Foreskin fibroblast (primary cell): ENCODE measurements at places on chromosomes 3 and 15.

DNA sequence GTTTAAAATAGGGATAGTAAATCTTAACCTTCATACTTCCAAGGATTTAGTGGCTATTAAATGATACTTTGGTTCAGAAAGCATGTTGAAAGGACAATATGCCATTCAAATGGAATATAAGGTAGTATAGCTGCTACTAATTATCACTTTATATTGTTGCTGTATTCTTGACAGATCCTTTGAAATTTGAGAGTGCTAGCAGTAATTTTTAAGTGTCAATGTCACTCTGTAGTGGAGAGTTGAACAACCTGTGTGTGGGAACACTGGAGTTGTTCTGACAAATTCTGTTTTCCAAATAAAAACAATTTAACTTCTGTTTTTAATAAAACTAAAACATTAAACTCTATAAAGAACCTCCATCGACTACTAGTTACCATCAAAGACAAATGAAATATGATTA lies 565.7 kb downstream of the FGF12 start:
- no peak for DNase-seq

DNA sequence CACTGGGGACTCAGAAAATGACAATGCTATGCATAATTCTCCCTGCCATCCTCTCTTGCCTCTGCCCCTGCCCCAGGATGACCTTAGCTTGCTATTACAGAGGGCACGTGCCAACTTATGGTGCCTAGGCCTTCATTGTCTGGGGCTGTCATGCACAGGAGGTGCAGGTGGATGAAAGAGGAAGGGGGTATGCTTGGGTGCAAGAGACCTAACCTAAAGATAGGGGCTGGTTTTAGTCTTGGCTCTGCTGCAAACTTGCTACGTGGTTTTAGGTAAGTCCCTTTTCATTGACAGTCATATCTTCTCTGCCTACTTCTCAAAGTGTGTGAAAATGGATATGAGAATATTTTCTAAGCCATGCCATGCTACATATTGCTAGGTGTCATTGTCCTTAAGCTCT lies 161.3 kb downstream of the EPHB1 start:
- no peak for DNase-seq

DNA sequence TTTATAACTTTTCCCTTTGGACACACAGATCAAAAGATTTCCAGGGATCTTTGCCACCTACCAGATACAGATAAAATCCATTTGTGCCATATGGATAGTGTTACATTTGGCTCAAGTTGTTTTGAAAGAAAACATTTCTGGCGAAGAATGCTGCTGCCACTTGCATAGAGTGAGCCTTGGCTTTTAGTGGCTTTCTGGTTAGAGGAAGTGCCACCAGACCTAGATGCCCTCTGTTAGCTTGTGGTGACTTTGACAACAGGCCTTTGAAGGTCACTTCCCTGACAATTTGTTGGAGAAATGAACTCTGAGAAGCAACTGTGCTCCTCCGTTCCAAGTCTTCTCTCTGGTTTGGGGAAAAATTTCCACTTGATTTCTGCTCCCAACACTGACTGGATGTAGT lies 158.0 kb downstream of the CHST2 start:
- no peak for DNase-seq

GRCh38 chr15:68205954-68206539 lies 915 bp upstream of the CALML4 start:
- no peak for DNase-seq

DNA sequence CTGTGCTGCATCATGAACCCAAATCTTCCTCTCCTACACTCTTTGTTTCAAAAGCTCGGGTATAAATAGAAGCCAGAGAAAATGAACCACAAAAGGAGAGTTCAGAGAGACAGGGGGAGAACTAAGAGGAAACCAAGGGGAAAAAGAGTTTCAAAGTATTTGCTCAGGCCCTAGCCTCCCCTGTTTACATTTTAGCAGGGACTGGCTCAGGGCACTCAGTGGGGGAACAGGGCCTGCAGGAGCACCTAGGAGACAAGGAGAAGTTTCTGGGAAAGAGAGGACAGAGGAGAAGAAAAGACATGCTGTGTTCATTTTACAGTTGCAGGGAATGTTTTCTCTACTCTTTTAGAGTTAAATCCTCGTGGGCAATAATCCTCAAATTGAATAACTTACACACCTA lies 8.5 kb upstream of the IL17RD start:
- DNase-seq, result no peak

DNA sequence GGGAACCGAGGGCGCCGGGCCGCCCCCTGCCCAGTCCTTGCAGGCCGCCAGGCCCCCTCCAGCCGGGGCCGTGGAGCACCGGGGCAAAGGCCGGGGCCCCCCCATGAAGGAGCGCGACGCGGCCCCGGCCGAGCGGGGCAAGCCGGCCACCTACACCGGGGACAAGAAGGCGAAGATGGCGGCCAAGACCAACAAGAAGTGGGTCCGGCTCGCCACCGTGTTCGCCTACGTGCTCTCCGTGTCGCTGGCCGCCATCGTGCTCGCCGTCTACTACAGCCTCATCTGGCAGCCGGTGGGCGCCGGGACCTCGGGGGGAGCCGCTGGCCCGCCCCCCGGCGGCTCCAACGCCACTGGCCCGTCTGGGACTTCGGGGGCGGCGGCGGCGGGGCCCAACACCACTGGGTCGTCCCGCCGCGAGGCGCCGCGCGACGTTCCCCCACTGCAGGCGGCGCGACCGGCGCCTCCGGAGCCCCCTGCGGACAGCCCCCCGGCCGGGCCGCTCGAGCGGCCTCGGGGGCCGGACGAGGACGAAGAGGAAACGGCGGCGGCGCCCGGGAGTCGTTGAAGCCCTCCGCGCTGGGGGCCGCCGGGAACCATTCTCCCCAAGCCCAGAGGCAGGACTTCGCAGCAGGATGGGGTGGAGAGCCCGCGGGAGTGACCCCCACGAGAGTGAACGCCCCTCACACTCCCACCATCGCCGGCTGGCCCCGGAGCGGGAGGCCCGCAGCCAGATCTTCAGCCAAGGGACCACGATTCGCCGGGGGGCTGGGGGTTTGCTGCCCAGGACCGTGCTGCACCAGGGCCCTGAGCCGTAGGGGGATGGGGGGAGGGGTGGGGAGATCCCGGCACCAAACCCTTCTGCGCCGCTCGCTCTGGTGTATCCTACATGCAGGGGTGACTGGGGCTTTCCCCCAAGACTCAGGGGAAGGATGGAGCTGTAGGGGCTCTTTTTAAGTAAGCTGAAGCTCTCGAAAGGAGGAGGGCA lies 753 bp downstream of the INAFM2 start:
- no peak for DNase-seq

DNA sequence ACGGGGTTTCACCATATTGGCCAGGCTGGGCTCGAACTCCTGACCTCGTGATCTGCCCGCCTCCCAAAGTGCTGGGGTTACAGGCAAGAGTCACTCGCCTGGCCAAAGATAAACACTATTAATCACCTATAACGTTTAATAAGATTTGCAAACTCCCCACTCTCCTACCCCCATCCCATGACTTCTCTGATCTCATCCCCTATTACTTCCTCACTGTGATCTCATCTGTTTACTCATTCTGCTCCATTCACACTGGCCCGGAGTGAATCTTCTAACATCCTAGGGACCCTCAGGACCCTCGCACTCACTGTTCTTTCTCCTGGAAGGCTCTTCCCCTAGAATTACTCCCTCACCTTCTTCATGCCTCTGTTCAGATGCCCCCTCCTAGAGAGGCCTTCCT lies 78.9 kb downstream of the DGKG start:
- DNase-seq, result no peak

GRCh38 chr15:49900903-49901235 lies 218.2 kb downstream of the ATP8B4 start:
- DNase-seq, result no peak

- no peak for DNase-seq
Observed at GRCh38 chr15:75229191-75230015, 27.7 kb downstream of the C15orf39 start.

DNA sequence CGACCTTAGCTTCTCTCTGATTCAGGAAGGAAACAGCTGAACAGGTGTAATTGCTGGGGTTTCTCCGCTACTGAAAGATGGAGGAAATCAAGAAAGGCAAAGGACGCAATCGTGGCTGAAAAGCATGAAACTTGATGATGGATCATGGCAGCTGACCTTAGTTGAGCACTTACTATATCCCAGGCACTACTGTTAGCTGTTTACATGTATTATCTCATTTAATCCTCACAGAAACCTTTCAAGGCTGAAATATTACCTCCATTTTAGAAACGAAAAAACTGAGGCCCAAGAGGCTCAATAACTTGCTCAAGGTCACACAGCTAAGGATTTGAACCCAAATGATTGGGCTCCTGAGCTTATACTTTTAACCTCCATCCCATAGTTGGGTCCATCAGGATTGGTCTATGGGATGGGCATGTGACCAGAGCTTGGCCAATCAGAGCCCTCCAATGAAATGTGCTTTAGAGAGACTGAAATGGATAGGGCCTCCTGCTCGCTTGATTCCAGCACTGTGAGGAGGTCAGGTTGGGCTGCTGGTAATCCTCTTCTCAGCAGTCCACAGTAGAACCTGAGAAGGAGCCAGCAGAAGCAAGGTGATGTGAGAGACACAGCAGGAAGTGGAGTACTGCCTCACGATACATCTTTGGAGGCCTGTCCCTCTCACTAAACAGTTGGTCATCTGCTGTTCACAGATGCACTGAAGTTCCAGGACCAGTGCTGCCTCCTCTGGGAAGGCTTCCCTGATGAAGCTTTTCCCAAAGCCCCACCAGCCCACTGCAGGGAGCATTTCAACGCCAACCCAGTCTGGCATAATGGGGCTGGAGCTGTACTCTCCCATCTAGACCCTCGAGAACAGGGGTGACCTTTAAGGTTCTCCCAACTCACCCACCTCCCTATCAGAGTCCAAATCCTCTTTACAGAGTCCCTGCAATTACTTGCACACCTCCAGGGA lies 10.4 kb downstream of the CLN6 start:
- no peak for DNase-seq

DNA sequence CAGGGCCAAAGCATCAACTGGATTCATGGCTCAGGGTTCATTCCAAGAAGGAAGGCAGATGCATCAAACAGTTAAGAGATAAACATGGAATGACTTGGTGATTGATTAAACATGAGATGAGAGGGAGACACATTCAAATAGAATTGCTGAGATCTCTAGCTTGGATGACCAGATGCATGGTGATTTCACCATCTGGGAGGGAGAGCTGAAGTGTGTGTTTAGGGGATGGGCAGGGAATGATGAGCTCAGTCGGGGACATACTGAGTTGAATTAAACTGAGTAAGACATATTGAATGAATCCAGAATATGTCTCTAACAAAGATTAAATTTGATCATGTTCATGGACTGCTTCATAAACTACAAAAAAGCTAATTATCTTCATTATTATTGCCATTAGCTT lies 35.5 kb downstream of the CADPS start:
- DNase-seq, result no peak

GRCh38 chr3:112676659-112677234 lies 35.8 kb upstream of the CCDC80 start:
- DNase-seq, result peak; percentile 98

- no peak for DNase-seq
Observed at GRCh38 chr3:151210676-151211381, 7.8 kb upstream of the GPR171 start.

DNA sequence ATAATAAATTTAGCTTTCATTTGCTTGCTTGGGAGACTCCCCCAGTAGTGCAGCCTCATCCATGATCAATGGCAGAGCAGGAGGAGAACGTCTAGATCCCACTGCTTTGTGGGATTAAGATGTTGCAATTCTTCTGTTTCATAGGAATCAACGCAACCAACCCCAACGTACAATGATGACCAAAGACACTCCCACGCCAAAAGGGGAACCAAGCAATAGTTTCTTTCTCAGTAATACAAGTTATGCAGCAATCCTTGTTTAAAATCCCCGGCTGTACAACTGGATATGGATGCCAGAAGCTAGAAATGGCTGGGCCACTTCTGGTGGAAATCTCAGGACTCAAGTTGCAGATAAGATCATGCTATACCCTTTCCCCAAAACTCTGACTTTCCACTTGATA lies 411.2 kb downstream of the VPS13C start:
- no peak for DNase-seq

GRCh38 chr3:158261371-158261991 lies 151.6 kb downstream of the RSRC1 start:
- DNase-seq, result no peak

GRCh38 chr3:52886049-52886730 lies 11.2 kb downstream of the STIMATE start:
- no peak for DNase-seq

DNA sequence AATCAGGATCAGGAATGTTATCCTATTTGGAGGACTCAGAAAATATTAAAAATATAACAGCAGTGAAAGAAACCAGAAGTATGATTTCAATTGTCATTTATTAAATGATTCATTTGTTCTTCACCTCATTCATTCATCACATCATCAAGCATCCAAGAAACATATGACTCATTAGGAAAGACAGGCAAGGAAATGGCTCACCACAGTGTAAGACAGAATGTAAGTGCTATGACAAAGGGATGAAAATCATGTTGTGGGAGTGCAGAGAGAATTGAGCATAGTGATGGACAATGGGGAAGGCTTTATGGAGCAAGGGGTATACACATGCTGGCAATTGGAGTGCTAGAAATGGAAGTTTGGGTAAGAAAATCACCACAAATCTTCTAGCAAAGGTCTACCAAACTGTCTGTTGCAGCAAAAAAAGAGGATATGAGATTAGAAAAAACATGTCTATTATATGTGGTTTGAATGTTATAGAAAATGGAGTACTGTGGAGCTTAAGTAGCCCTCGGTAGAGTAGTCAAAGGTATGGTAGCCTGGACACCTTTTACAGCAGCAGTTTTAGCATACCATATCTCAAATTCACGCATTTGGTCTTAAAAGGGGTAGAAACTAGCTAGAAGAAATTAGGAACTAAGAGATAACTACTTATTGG lies 111.1 kb upstream of the GPR149 start:
- peak; percentile 42 for DNase-seq

DNA sequence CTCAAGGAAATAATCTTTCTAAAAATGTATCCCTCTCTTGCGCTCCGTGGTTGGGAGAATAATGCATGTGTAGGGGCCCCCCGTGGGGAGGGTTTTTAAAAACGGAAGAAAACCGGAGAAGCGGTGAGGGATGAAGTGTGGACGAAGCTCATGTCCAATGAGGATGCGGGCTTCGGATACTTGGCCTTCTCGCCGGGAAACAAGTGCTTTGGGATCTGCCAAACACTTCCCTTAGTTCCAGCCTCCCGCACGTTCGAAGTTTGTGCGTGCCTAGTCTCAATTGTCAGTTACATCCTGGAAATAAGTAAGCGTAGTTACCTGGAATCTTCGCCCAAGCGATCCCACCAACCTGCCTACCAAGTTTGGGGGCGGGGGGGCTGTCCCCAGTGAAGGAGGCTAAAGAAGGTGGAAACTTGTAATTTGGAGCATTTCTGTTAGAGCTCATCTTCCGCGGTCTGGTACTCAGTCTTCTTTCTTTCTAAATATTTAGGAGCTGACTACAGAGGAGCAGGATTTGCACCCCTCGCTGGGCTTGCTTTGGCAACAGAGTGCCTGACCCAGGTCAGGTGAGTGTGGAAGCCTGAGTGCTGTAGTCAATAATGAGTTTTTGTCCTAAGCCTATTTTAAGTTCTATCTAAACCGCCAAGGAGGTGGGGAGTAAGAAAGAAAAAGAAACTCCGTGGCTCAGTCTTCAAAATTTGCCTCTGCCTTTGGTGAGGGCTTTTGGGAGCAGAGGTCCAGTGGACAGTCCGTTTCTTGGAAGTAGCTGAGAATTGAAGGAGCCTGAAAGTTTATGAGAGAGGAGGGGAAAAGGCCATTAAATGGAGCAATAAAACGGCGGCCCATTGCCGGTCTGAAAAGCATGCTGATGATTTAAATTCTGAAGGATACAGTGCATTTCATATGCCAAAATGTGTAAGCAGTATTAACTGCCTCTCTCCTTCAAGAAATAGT lies 1.1 kb downstream of the ITPR1 start:
- peak; percentile 56 for DNase-seq
